ENCODE measurements at places on chromosomes 11 and 22.

GRCh38 chr11:92960886-92961285 is 8.6 kb upstream of the MTNR1B start:
- DNase-seq: no peak

DNA sequence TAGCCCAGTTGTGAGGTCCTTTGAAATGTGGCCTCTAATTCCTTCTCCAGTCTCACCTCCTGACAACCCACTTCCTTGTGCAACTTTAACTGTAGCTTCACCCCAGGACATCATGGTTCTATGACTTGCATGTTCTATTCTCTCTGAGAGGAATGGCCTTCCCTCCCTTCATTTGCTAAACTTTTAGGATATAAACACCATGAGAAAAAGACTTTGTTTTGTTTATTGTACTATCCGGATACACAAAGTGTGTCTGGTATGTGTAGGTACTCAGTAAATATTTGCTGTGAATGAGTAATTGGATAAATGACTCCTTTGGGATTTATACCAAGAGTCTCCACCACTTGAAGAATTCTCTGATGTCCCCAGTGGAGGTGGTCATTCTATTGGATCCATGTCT is 547.6 kb downstream of the INSC start:
- no peak for DNase-seq

DNA sequence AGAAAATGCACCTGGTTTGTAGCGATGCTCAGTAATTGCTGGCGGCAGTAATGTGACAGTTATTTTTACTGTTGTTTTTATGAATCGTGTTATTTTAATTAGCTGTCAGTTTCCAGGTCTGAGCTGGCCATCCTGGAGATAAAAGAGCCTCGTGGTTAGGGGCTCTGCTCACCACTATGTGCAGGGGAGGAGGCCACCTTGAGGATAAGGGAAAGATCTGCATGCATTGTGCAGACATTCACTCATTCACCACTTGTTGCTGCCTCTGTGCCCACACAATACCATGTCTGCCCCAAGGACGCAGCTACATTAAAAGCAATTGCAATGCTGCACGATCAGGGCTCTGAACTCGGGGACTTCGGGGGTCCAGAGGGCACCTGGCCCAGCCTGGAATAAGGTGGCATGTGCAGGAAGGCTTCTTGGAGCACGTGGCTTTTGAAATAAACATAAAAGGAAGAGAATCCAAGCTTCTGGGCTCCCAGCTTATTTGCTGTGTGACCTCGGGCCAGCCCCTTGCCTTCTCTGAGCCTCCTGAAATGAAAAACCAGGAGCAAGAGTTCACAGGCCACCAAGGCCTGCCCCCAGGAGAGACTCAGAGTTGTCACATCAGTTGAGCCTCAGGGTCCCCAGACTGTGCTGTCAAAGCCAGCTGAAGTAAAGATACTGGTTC is 44.7 kb upstream of the SHISAL1 start:
- no peak for DNase-seq

- no peak for DNase-seq
These were observed 31.9 kb upstream of the TP53I11 start for GRCh38 chr11:44982496-44983062.

GRCh38 chr11:72924568-72925190 is 110.5 kb downstream of the ATG16L2 start:
- DNase-seq: no peak

- peak; percentile 66 for DNase-seq
These were observed 15.9 kb downstream of the RHOG start for GRCh38 chr11:3824714-3825472.

GRCh38 chr11:104772806-104773241 is 125.4 kb downstream of the CASP12 start:
- DNase-seq: no peak

GRCh38 chr11:63572026-63572688 is 9.0 kb upstream of the PLAAT2 start:
- DNase-seq: no peak

All from activated CD4-positive, CD25-positive, alpha-beta regulatory T cell (primary cell).